ENCODE measurements at places on chromosomes 12 and 14. TPM values are rescaled to one million over a fixed set of nuclear protein-coding genes. Genes with fewer than 3 reads are reported as not detected.
A peak's percentile ranks its signal among the peaks of the same experiment; 100 is the strongest.

ZNF891 gene
- 1.5 TPM for polyA plus RNA-seq

GRCh38 chr14:34035177-34035933 lies 84.5 kb upstream of the EGLN3 start:
- no peak for DNase-seq

- DNase-seq, result no peak
Measured at GRCh38 chr14:56630707-56631106, 51.1 kb downstream of the TMEM260 start.

GRCh38 chr12:7081037-7081436 lies 11.2 kb downstream of the C1R start:
- no peak for DNase-seq

DNA sequence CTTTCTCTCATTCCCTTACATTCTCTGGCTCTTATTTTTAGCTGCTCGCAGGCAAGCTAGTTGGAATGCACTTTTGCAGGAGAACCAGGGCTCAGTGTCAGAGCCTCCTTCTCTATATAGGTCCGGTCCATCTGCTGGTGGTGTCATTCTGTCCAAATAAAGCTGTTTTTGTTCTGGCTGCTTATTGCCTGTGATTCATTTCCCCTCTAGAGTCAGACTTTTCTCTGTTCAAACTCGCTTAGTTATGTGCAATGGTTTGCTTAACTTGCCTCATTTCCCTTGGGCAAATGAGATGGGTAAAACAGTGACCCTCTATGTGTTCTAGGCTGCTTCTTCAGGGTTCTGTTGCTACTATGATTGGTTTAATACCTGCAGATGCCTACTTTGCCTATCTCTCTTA lies 2.9 kb downstream of the SMARCD1 start:
- no peak for DNase-seq

P2RX7 gene
- 1.2 TPM for polyA plus RNA-seq

DNA sequence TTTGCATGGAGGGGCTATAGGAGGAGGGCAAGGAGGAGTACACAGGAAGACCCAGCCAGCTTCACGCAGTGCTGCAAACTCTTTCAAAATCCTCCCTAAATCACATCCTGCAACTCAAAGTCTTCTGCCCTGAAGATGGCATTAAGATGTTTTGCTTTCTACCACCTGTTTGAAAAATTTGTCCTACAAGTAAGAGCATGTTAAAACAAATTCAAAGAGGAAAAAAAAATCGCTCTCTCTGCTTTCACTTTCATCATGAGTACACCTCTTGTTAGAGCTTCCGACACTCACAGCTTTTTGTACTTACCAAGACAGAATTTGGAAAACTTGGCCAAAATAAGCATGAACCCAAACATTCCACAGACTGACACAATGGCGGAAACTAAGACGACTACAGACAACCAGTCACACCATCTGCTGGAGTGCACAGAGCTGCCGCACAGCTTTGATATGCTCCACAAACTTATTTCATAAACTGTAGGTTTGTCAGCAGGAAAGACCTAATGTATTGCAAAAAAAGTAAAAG lies 21.3 kb downstream of the GCH1 start:
- no peak for DNase-seq

GRCh38 chr12:15196678-15197505 lies 24.3 kb downstream of the RERG start:
- no peak for DNase-seq

DNA sequence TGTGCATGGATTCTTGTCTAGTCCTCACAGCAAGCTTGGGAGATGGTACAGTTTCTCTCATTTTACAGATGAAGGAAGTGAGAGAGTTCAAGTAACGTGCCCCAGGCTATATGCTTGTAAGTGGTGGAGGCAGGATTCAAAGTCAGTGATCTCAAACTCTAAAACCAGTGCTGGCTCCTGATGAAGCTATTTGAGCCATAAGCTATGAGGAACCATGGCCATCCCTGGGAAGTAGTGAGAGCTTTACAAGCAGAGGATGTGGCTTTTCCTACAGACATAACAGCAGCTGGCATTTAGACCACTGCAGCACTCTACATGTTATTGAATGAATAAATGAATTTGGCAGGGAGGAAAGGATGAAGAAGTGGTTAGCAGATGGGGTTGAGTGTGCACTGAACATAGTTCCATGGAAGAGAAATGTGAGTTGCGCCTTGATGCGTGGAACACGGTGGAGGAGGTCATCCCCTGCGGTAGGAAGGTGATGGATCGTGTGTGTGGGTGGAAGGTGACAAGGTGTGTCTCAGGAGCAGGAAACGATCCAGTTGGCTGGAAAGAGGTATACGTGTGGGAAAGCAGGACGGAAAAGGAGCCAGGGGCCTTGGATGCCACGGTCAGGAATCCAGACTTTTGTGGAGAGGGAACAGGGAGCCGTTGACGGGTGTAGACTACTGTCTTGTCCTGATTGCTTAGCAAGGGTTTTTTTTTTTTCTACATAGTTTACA lies 65.2 kb downstream of the RFX4 start:
- no peak for DNase-seq

ENDOU gene
- polyA plus RNA-seq, result 0.20 TPM

DNA sequence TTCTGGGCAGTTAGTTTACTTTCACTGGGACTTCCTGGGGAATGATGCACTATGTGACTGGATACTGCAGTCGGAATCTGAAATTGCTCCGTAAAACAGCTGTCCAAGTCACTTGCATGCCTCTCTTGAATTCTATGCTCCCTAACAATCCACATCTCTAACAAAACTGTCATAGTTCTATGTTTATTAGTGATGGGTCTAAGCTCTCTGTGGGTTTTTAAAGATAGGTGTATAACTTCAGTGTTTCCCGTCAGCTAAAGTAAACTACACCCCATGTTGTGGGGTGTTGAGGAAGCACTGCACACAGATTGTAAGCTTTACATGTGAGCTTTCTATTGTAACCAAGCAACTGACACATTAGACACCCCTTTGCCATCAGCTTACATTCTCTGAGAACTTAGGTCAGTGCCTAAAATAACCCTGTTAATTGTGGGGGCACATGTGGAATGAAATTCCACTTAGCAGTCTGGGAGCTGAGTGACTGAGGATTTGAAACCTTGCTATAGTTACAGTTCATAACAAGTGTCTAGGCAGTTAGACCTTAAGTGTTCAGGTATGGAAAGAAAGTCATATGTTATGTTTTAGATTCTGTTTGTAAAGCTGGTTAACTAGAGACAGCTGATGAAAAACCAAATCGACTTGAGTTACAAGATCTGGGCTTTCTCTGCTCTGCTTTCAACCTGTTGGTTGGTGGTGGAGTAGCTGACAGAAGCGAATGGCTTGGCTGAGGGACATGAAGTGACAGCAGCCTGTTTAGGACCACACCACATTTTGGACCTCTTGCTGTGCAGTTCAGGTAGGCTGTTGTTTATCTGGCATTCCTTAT lies 165.7 kb downstream of the AKAP6 start:
- DNase-seq, result peak; percentile 73

DNA sequence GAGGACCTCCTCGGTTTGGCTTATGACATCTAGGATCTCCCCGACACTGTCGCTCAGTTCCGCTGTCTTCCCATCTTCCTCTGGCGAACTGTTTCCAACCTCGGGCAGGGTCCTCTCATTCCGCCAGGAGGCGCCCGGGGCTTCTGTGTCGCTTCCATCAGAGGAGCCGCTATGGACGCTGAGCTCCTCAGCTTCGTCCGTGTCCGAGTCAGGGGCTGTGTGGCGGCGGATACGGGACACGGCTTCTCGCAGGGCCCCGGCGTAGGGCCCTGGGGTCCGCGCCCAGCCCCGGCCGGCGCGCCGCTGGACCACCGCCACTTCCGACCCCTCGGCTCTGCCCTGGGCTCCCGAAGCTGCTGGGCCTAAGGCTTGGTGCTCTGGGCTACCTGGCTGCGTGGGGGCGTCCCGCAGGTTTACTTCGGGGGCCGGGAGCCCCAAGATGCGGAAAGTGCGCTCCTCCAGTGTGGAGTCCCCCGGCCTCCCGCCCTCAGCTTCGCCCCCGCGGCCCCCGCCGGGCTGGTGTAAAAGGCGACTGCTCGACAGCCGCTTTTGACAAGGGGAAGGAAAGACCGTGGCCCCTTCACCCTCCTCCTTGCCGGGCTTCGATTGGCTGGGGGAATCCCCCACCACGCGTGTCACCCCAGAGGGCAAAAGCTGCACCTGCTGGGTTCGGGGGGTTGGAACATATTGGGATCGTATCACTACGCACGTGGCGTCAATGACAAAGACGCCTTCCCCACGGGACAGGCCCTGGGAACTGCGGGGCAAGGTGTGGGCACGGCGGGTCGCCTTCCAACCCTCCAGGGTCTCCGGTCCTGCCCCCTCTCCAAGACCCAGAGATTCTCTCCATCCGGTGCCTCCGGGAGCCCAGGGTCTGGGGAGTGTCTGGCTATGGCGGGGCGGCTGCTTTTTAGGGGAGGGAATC lies 2.1 kb downstream of the DDN start:
- DNase-seq, result peak; percentile 79

GALNT4 gene
- polyA plus RNA-seq, result 4.1 TPM

- no peak for DNase-seq
Measured at GRCh38 chr12:26825459-26826016, 7.5 kb downstream of the ITPR2 start.

DNA sequence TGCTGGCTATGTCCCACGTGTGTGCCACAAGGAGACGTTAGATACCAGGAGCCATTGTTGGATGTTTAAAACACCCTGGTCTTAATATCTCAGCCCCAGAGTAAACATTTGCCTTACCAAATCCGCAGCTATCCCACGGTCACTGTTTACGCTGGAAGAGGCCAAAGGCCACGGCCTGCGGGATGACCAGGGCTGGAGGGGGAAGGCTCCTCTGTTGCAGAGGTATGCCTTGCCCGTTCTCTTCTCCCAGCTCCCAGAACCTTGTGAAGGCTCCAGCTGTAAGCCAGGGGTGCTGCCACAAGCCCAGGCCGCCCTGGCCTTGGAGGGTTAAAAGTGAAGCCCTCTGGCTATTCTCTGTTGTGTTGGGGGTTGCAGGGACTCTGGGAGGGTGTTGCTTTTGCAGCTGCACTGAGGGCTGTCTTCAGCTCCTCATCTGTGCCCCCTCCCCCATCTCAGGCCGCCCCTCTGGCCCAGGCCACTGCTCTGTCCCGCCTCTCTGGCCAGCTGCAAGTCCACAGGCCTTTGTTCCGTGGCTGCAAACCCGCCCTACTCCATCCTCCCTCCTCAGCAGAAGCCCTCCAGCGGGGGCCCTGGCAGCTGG lies 2.5 kb downstream of the PLEKHG3 start:
- DNase-seq, result peak; percentile 60

GARIN6 gene
- polyA plus RNA-seq, result not detected

- DNase-seq, result no peak
Measured at GRCh38 chr12:53004582-53004981, 1.7 kb upstream of the EIF4B start.

- no peak for DNase-seq
Measured at GRCh38 chr12:97989366-97989940, 525.9 kb upstream of the TMPO start.

LBHD2 gene
- polyA plus RNA-seq, result not detected

- no peak for DNase-seq
Measured at GRCh38 chr12:83827860-83828259, 1084.7 kb downstream of the SLC6A15 start.

DNA sequence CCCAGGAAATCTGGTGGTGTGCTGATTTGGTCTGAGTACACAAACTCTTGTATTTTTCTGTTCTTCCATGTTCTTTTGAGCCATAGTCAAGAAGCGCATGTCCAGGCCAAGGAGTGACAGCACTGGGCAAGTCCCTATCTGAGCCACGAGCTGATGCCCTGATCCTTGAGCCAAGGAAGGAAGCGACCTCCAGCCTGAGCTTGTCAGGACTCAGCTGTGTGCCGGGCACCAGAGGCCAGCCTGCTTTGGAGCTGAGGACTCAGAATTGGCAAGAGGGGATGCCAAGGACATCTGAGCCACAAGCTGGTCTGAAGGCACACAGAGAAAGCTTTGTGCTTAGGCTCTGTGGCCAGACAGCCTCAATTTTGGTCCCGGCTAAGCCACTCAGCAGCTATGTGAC lies 52.6 kb downstream of the GALNT16 start:
- no peak for DNase-seq

GRCh38 chr12:24560192-24560775 lies 388.6 kb downstream of the BCAT1 start:
- no peak for DNase-seq

DNA sequence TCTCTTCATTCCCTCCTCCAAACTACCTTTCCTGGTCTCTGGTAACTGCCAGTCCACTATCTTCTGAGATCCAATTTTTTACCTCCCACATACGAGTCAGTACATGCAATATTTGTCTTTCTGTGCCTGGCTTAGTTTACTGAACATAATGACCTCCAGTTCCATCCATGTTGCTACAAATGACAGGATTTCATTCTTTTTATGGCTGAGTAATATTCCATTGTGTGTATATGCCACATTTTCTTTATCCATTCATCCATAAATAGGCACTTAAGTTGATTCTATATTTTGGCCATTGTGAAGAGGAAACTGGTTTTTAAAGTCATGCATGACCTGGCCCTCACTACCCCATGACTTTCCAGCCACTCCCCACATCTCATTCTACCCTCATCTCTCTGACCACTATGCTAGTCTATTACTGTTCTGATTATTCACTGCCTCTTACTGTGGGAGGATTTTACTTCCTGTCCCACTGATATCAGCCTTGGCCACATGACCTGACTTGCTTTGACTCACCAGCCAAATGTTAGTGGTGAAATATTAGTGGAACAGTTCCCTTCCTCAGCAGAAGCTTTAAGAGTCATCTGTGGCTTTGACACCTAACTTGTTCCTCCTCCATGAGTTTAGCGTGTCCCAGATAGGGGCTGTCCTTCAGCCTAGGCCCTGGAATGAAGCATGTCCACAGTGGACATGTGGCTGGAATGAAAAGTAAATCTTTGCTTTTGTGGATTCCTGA lies 52.2 kb downstream of the GOLGA5 start:
- DNase-seq, result no peak

MYH6 gene
- polyA plus RNA-seq, result 6.1 TPM

APEX1 gene
- polyA plus RNA-seq, result 193 TPM

LTBP2 gene
- polyA plus RNA-seq, result 10.8 TPM

DNA sequence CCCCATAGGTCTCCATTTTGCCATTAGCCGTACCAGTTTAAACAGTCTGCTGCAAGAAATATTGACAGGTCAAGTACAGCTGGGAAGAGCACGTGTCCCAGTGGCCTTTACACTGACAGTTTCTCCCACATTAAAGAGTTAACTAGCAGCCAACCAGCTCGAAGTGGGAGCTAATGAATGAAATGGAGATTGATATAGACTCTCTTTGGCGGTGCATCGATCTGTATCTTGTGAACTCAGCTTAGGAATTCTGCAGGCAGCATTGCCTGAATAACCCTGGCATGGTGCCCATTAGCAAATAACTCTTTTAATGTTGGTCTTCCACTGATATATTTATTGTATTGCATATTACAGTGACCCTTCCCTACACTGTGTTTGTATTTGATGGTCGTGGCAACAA lies 319.4 kb downstream of the EGLN3 start:
- DNase-seq, result peak; percentile 14

- no peak for DNase-seq
Measured at GRCh38 chr12:113880988-113881962, 84.8 kb downstream of the RBM19 start.

DNA sequence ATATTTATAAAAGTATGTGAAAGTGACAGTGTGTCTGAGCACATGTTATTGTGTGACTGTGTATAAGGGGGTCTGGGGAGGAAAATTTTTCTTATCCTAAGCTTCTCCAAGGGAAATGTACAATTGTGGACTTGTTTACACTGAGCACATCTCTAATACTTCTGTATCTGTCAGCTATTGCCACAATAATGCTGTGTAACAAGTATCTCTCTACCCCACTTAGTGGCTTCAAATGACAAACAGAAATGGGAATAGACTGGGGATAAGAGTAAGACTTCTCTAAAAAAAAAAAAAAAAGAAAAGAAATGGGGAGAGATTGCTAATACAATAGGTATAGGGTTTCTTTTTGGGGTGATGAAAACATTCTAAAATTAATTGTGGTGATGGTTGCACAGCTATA lies 44.3 kb upstream of the CCDC63 start:
- DNase-seq, result no peak

- no peak for DNase-seq
Measured at GRCh38 chr12:53198486-53199110, 8.5 kb downstream of the ITGB7 start.

Data from muscle of back (tissue), 13 donors.